ENCODE measurements at places on chromosomes 7 and 10.

DNA sequence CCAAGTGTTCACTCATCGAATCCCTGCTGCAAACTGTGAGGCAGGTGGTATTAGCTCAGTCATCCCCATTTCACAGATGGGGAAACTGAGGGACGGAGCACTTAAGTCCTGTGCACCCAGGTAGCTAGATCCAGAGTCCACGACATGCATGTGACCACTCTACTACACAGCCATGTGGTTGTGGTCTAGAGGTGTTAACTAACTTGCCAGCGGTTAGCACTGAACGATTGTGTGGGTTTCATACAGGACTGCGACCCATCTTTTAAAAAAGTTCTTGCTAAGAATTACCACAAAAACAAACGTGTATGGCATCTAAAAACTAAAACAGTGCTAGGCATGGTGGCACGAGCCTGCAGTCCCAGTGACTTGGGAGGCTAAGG is 16.1 kb upstream of the ABCC2 start:
- DNase-seq = no peak

DNA sequence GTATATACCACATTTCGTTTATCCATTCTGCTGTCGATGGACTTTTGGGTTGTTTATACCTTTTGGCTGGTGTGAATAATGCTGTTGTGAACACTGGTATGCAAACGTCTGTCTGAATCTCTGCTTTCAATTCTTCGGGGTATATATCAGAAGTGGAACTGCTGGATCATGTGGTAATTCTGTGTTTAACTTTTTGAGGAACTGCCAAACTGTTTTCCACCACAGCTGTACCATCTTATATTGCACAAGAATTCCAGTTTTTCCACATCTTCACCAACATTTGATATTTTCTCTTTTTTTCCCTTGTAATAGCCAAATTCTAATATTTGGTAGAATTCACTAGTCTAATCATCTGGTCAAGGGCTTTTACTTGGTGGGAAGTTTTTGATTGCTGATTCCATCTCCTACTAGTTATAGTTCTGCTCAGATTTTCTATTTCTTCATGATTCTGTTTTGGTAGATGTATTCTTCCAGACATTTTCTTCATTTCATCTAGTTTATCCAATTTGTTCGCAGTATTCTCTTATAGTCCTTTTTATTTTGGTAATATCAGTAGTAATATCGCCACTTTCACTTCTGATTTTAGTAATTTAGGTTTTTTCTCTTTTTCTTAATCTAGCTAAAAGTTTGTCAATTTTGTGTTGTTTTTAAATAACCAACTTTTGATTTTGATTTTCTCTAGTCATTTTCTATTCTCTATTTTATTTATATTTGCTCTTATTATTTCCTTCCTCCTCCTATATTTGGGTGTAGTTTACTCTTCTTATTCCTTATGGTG is 271.2 kb downstream of the ZEB1 start:
- DNase-seq = no peak

DNA sequence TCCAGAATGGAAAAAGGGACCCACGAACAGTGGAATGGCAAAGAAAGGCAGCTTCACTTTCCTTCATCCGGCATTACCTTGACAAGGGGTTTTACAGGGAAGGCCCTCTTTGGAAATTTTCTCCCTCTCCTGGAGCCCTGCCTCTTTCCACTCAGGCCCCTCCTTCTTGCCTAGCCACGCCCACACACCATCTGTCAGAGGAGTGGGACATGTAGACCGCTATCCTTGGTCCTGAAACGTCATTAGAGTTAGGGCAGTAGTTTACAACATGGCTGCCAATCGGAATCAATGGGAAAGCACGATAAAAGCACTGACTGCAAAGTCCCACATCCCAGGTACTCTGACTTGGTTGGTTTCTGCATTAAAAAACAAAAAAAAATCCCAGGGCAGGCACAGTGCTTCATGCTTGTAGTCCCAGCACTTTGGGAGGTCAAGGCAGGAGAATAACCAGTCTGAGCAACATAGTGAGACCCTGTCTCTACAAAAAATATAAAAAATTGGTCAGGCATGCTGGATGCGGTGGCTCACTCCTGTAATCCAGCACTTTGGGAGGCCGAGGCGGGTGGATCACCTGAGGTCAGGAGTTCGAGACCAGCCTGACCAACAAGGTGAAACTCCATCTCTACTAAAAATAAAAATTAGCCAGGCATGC is 96.4 kb downstream of the MARCHF5 start:
- DNase-seq = no peak

DNA sequence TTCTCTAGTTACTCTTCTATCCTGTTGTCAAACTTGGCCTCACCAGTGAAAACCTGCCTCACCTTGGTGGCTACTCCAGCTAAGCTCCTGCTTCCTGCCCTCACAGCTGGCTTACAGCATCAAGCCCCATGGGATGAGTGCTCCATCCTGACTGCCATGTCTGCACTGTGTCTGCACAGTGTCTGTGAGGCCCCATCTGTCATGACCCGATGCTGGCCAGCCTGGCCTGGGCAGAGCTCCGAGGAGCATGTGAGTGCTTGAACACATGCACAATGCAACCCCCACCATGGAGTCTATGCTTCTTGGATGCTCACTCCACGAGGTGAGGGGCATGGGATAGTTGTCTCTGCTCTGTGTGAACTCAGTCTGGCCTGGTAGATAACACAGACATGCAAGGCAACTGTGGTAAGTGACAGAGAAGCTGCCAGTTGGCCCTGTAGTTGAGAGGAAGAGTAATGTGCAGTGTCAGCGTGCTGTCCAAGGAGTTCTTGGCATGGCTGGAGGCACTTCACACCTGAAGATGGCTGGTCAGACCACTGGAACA is 207.1 kb upstream of the ZNF32 start:
- DNase-seq = no peak

- no peak for DNase-seq
These were observed 576.0 kb upstream of the C7orf33 start for GRCh38 chr7:148014541-148014940.

GRCh38 chr10:43340619-43341018 is 30.8 kb upstream of the FXYD4 start:
- DNase-seq = no peak

GRCh38 chr10:105834261-105835059 is 1193.4 kb downstream of the SORCS3 start:
- no peak for DNase-seq

DNA sequence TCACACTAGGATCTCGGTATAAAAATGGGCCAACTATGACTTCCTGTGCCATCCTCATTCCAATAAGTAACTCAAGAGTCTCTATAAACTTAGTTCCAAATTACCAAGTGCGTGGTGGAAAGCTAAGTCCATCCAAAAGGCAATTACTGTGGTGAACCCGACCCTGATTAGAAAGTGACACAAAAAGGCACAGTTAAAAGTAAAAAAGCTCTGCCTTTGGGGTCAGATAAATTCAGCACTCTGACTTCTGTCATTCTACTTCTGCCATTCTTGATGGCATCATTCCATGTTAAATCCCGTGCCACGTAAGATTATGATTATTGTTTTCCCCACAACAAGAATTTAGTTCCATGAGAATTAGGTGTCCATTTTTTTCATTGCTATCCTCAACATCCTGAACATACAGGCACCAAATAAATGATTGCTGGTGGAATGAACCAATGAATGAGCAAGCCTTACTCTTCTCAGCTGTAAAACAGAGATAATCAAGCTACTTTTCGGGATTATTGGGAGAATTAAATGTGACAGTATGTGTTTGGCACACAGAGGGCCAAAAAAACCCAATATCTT is 877 bp downstream of the NCOA4 start:
- no peak for DNase-seq

GRCh38 chr7:45642044-45642443 is 67.9 kb downstream of the ADCY1 start:
- DNase-seq = no peak

GRCh38 chr7:9498303-9498702 is 1064.9 kb downstream of the NXPH1 start:
- no peak for DNase-seq

- no peak for DNase-seq
These were observed 22.5 kb downstream of the ORC5 start for GRCh38 chr7:104185346-104185745.

- DNase-seq = no peak
These were observed 666 bp downstream of the SMKR1 start for GRCh38 chr7:129502708-129503685.

- DNase-seq = no peak
These were observed 217.1 kb downstream of the CAMK1D start for GRCh38 chr10:12566161-12567115.

DNA sequence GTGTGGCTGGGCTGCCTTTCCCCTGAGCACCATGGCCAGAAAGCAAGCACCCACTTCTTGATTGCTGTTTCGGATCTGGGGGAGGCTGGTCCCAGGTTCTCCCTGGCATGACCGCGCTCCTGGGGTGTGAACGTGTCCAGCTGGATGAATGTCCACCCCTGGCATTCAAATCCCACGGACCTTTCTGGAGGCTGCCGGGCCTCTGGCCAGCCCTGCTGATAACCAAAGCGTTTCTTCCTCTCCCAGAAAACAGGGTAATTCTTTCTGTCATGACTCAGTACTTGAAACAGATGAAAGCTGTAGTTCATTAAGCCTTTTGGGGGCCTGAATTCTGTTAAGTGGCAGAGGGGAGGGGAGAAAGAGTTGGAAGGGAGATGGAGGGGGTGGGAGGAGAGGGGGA is 73.1 kb upstream of the SAMD8 start:
- DNase-seq = no peak

- DNase-seq = no peak
These were observed 2.8 kb downstream of the MPP7 start for GRCh38 chr10:28300027-28300426.

GRCh38 chr7:23472046-23472445 is 1.8 kb upstream of the IGF2BP3 start:
- no peak for DNase-seq

DNA sequence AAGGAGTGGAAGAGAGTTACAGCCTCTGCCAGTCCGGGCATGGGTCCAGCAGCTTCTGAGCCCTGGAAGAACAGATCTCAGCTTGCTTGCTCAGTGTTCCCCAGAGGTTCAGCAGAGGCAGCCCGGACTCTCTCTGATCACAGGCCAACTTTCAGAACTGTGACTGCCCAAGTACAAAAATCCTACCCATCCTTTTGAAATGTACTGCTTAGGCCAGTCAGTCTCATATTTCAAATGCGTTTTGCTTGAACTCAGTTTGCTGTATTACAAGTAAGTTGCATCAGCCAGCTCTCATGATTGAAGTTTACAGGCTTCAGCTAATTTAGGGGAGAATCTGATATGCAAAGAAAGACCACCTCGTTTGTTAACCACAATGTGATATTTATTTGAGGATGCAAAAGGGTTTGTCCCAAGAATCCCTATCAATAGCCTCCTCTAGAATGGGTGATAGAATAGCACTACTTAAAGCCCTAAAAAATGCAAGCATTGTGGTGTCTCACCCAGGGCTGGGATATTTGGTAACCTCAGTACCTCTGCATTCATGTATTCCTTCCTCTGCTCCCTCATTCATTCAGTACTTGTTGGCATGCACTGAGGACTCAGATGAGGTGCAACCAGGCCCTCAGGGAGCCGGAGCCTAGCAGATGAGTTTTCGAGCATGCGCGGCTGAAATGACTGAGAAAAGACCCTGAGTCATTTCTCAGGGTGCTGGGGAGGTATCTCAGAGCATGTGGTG is 7.0 kb downstream of the AIMP2 start:
- no peak for DNase-seq

GRCh38 chr10:49028639-49029038 is 86.7 kb downstream of the VSTM4 start:
- no peak for DNase-seq

DNA sequence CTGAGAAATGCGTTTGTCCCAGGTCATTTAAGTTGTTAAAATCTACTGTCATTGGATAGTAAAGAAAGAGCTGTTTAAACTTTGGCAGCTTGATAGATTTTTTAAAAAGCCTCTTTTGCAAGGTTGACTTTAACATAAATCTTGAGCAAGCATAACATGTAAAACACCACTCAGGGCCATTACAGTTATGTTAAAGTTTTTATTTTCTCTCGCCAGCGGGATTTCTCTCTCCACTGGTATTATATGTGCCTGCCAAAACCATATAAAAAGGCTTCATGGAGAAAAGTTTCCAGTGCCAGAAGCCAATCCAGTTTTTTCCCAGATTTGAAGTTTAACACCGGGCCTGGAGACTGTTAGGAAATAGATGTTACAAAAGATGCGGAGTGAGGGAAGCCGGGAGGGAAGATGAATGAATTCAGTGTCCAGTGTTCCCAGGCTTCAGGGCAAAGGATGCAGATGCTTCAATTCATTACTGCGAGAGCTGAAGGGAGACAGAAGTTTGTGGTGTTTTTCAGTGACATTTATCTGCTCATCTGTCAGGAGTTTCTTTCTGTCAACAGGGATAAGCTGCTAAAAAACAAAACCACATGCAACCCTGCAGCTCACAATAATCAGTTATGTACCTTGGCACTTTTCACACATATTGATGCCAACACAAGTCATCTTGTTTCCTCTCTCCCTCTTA is 155.5 kb downstream of the SPAG6 start:
- DNase-seq = no peak

DNA sequence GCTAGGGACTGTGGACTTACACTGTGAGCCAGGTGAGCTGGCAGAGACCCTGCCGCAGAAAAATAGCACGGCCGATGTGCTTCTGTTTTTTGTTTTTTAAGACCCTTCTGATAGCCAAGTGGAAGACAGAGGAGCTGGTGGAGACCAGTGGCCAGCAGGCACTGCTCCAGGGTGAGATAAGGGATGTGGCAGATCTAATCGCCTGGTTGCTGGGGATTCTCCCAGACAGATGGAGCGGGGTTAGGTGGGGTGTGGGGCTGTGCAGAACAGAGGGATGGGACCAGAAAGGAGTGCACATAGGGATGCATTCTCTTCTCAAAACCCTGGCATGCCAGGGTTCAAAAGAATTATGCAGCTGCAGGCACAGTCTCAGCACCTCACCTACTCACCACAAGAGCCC is 82.2 kb downstream of the VOPP1 start:
- DNase-seq = no peak

- DNase-seq = no peak
These were observed 58.3 kb upstream of the DOCK1 start for GRCh38 chr10:126846959-126847358.

DNA sequence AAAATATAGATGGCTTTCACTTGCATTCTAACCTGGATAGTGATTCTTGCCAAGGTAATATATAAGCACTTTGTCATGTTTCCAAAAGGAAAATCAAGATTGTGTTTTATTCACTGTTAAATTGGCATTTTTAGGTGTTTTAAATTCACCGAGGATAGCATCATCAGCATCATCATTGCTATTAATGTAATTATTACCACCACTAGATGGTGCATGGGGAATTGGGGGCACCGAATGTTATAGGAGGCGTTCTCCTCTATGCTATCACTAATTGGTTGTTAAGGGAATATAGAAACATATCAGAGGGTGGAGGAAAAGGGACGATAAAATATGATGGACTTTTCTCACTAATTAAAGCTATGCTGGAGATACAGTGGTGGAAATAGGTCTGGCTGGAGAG is 95.5 kb downstream of the CELF2 start:
- DNase-seq = no peak

All from NCI-H1417 treated with DMSO at 0.1 percent for 48 hours (cell line).